Vagina (tissue), 2 donors: ENCODE measurements at places on chromosomes 12 and 14.

DNA sequence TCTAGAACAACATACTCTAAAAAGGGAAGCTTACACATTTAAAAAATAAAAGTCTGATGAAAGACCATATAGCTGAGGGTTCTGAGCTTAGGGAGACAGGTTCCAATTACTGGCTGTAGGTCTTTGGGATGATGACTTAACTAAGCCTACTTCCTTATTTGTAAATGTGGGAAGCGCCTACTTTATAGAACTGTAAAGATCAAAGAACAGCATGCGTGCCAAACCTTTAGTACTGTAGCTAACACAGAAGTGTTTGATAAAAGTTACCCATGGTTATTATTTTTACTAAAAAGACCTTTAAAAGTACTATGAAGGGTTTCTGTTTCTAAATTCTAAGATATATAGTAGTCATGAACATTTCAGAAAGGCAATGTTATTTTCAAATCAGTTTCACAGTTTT, 35.7 kb downstream of the STK38L start:
- DNase-seq, result no peak

DNA sequence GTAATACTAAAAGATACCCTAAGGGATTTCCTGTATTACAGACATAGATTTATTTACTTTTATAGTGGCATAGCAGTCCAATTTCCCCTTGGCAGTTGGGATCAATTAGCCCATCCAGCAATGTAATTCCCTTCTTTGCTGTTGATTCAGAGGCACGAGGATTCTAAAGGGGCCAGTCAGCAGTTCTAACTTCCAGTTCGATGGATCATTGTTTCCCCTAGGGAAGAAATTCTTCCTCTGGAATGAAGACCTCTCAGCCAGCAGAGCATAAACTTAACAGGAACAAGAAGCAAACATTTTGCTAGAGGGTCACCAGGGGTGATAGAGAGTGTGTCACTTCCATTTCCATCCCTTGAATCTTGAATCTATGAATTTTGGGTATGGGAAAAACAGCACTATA, 395.7 kb upstream of the NOVA1 start:
- no peak for DNase-seq

GRCh38 chr14:76434220-76434619, 58.3 kb downstream of the ESRRB start:
- DNase-seq, result no peak

DNA sequence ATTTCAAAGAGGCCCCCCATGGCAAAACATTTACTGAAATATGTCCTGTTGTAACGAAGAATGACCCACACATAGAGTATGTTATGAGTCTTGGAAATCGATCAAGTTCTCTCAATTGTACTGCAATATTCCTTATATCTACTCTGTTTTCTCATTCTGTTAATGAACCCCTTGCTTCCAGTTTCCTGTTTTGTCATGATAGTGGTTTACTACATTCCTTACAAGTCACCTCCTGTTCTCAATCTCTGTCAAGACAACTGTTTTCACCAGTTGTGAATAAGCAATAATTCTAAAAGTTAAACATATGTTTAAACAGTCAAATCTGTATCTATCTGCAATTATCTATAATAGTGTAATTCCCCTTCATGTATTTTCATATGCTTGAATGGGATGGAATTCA, 16.4 kb upstream of the ARID2 start:
- no peak for DNase-seq

- DNase-seq, result no peak
Observed at GRCh38 chr12:120736404-120737331, 11.0 kb downstream of the ACADS start.

- no peak for DNase-seq
Observed at GRCh38 chr14:60636879-60637478, 12.3 kb downstream of the SIX1 start.

DNA sequence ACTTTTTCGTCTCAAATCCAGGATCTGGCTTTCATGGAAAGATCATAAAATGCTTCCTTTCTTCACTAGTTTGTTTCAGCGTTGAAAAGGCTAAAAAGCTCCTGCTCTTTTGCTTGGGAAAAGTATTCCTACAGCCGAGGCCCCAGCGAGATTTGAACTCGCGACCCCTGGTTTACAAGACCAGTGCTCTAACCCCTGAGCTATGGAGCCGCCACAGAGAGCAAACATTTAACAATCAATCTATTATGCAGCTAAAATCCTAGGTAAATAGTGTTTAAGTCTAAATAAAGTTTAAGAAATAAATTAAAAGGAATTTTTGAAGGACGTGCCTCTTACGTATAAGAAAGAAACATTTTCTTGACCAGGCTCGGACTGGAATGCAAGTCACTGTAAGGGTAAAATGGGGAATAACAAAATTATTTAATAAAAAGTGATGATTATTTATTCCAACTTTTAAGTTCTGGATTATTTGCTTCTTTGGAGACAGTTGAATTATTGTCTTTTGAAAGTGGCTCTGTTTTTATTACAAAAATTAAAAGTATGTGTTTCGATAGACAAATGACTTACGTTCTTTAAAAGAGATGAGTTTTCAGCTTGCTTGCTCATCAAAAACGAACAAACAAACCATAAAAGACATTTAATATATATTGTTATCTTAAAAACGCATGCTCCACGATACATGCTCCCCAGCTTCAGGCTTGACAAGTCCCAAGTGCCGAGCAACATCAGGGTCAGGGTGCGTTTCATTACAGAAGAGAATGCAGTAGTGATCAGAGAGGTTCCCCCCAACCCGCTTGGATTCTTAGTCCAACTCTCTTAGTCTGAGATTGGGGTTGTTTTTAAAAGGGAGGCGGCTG, 10.2 kb downstream of the OR6S1 start:
- DNase-seq, result no peak

DNA sequence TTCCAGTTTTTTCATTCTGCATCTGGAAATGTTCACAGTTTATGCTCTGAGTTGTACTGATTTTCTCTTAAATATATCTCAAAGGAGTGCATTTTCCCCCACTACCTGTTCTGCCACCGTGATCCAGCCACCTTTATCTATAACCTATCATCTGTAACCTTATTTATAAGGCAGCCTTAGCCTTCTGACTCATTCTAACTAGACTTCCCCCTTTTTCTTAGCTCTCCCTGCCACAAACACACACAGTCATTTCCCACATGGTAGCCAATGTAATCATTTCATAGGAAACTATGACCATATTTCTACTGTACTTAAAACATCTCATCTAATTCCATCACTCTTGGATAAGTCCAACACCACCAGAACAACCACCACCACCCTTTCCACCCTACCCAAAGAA, 10.8 kb upstream of the GYS2 start:
- DNase-seq, result no peak

DNA sequence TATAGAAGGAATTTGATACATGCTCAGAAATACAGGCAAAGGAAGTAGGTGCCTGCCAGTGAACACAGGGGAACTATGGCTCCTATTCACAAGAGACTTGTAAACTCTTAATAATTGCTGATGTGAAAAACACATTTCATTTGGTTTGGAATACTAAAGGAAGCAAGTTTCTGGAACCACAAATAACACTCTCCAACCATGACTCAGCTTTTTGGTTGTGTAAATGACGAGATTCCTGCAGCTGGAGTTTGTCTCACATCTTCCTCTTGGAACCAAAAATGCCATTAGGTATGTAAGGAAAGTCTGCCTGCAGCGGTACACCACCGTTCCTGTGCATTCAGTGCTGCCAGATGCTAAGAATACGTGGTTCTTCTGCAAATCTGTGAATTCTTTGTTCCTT, 4.5 kb upstream of the OR11H6 start:
- no peak for DNase-seq

DNA sequence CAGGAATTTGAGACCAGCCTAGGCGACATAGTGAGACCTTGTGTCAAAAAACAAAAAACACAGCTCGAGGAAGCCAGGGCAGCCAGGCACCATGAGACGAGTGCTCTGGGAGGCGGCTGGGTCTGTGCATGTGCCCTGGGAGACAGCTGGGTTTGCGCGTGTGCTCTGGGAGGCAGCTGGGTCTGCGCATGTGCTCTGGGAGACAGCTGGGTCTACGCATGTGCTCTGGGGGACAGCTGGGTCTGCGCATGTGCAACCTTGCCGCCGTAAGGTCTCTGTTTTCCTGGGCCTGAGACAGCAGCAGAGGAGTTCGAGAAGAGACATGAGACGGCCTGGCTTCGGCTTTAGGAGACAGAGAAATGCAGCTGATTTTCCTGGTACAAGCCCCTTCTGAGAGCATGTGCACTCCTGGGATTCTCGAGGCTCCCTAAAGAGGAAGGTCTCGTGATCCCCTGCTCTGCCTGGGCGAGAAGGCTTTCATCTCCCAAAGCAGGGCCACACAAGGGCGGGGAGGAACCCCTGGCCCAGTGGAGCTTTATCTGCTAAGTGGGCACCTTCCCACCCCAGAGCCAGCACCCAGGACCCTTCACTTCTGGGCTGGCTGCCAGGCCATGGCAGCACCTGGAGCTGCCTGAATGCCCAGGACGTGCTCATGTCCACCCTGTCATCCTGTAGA, 3.5 kb upstream of the BDKRB1 start:
- DNase-seq, result no peak

GRCh38 chr12:131597333-131597732, 113.6 kb upstream of the SFSWAP start:
- DNase-seq, result no peak

GRCh38 chr14:63134801-63135200, 69.4 kb upstream of the RHOJ start:
- no peak for DNase-seq

GRCh38 chr14:106318700-106319099, 792.3 kb downstream of the TMEM121 start:
- no peak for DNase-seq

DNA sequence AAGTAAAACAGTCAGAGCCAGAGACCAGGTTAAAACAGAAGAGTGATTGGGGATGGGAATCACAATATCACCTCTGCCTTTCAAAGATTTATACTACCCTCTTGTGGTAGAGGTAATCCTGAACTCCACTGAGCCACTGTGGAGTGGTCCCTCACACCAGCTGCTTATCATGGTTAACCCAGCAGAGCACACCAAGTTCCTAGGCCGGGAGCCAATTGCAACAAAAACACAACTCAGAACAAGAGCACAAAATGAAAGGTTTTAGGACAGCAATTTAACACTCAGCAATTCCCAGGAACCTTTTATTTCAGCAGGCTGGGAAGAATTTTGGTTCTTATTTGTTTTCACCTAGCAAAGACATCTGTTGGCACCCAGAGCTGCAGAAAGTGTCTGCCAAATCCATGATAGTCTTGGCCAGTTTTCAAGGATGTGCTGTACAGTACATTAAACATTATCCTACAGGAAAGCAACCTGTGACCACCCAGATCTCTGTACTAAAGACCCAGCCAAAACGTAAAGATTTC, 220.5 kb upstream of the ATXN7L3B start:
- no peak for DNase-seq

- no peak for DNase-seq
Observed at GRCh38 chr12:133026996-133027395, 10.3 kb upstream of the ZNF84 start.

GRCh38 chr12:47868552-47869031, 36.2 kb downstream of the VDR start:
- no peak for DNase-seq

GRCh38 chr12:57243521-57244311, 7.3 kb downstream of the STAC3 start:
- peak; percentile 79 for DNase-seq

DNA sequence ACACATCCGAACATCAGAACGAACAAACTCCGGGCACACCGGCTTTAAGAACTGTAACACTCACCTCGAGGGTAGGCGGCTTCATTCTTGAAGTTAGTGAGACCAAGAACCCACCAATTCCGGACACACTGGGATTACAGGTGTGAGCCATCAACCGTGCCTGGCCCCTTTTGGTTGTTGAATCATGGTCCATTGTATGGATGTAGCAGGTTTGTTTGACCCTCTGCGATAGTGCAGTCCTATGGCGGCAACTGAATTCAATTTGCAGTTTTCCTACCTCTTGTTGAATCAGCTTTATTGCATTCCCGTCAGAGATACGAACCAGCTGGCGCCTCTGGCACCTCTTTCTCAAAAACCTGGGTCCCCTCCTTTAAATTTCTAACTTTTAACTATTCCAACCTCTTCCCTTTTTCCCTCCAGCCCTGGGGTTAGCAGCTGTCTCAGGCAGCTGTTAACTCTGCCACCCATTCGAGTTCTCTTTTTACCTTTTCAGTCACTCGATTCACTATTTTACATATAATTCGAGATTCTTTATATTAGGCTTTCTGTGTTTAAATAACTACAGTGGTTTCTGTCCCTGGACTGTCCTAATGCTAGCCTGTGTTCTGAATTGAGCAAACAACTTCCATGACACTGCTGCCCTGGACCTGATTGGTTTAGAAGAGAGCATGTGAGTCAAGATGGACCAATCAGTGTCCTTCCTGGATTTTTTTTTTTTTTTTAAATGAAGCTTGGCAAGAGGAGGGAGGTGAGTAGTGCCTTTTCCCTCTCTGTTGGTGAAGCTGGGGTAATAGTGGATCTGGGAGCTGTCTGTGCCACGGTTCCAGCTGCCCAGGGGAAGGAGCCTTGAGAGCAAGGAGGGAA, 261.5 kb downstream of the PCNX1 start:
- DNase-seq, result no peak

DNA sequence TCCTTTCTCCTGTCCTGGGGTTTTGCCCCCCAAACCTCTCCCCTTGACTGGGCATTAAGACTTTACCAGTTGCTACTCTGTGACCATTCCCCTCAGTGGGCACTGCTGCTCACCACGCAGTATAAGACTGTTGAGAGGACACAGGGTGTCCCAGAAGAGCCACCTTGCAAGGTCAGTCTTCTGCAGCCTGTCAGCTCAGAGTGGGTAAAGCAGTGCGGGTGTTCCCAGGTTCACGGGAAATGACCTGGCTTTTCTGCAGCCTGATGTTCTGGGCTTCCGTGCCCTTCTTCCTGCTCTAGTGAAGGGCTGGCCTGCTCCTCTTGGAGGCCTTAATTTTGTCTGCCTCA, 34.2 kb downstream of the KCNA1 start:
- no peak for DNase-seq

DNA sequence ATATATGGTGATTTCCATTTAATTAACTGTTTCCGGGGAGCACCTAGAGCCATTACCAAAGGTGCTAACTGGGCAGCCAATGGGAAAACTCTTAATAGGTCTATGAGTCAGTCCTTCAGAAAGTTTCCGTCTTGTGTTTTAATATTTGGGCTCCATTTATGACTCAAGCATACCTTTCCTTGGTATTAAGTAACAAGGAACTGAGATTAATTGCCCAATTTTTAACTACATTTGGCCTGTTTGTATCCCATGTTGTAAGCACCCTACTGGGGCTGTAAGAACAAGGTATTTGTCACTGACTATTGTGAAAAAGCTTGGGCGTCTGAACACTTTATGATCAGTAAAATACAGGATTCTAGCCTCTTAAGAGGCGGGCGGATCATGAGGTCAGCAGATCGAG, 62.8 kb upstream of the FOXN3 start:
- no peak for DNase-seq

DNA sequence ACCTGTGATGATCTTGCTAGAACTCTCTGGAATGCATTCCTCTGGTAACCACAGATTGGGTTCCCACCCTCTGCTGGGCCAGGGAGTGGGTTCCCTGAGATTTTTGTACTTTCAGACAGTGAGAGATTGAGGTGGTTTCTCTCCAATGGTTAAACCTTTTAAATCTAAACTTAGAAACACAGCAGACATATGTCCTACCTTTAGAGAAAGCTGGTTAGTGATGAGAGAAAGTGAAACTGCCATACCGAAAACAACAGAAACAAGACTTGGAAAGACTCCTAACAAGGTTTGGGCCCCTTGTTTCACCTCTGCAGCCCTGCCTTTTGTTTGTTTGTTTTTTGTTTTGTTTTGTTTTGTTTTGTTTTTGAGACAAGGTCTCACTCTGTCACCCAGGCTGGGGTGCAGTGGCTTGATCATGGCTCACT, 9.7 kb upstream of the SGPP1 start:
- DNase-seq, result no peak
